Fibroblast of skin of scalp (primary cell): ENCODE measurements at places on chromosomes 2 and 18.

GRCh38 chr2:144552821-144553220 lies 32.9 kb upstream of the ZEB2 start:
- DNase-seq: no peak

- DNase-seq: no peak
These were observed 63.4 kb downstream of the TACR1 start for GRCh38 chr2:75135776-75136400.

DNA sequence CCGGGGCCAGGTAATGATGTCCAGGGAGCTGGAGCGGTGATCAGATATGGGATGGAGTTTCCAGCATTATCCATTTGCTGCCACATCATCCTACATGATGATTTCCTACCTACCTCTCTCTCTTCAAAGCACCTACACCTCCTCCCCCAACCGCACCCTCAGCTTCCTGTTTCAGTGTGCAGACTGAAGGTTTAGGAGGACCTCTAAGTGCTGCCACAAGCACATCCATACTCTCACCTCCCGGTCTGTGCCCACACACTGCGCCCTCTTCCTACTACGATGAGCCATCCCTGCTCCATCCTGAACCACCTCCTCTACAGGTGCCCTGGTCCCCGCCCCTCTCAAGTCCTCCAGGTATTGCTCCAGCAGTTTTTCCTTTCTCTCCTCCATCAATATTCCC lies 123.7 kb downstream of the ALPK2 start:
- DNase-seq: no peak

- DNase-seq: no peak
These were observed 55.0 kb downstream of the EPB41L3 start for GRCh38 chr18:5488844-5489243.

DNA sequence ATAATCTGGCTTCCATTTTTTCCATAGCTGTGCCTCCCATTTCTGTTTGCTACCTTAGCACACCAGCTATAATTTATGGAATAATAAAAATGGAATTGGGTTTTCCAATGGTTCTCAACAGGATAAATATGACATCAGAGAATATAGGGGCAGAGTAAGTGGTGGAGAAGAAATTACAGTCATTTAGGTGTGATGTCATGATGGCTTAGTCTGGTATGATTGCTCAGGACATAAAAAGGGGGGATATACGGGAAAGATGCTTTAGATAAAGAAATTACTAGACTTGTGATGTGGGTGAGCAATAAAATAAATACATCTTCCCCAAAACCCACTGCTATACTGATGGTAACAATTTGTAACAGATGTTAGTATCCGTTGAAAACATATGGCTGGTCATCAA lies 21.6 kb upstream of the KIF5C start:
- DNase-seq: no peak
